ENCODE measurements at places on chromosomes 12 and 14. TPM values are rescaled to one million over a fixed set of nuclear protein-coding genes. Genes with fewer than 3 reads are reported as not detected.

The SSPN gene
- 9.8 TPM for total RNA-seq

The PRR4 gene
- 2.7 TPM for total RNA-seq

The OR6C2 gene
- total RNA-seq: not detected

The ADAM21 gene
- not detected for total RNA-seq

The TMEM52B gene
- total RNA-seq: not detected

The GYS2 gene
- not detected for total RNA-seq

The OASL gene
- total RNA-seq: 1.2 TPM

The COX8C gene
- total RNA-seq: not detected

The DNAAF2 gene
- total RNA-seq: 10.0 TPM

The RNF31 gene
- total RNA-seq: 43.9 TPM

- DNase-seq: no peak
These were observed 48.2 kb downstream of the NELL2 start for GRCh38 chr12:44827832-44828438.

DNA sequence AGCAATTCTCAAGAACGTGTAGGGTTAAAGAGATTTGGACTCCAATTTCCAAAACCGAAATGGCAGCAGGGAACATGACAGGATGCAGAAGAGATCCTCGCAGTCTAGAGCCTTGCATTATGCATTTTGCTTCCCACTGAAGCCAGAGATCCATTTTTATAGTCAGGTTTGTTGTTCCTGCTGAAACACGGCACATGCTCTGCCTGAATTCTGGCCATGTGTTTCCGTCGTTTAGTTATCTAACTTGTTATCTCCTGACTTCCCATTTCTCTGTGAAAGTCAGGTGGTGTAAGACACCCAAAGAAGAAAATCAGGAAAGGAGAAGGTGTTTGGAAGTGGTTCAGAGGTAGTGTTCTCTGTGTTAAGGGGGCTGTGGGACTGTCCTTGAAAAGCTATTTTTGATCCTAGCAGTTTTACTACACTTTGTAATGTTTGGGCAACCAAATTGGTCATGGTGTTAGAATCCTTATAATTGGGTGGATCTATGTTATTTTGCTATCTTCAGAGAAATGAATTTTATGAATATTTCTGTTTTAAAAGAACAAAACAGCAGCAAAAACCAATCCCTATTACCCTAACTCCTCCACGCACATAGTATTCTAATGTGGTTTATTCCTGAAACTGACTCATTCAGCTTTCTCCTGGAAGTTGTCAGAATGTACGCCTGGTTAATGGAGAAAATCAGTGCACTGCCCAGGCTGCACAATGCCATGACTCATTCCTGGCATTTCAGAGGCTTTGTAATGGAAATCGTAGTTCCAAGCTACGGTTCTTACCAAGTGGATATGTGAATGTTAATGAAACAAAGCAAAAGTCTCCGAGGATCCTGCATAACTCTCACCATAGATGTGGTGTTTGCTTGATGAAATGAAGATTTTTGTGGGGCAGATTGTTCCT lies 110.1 kb downstream of the SAMD4A start:
- DNase-seq: peak; percentile 94

- no peak for DNase-seq
These were observed 33.7 kb upstream of the GALNT9 start for GRCh38 chr12:132362996-132363660.

DNA sequence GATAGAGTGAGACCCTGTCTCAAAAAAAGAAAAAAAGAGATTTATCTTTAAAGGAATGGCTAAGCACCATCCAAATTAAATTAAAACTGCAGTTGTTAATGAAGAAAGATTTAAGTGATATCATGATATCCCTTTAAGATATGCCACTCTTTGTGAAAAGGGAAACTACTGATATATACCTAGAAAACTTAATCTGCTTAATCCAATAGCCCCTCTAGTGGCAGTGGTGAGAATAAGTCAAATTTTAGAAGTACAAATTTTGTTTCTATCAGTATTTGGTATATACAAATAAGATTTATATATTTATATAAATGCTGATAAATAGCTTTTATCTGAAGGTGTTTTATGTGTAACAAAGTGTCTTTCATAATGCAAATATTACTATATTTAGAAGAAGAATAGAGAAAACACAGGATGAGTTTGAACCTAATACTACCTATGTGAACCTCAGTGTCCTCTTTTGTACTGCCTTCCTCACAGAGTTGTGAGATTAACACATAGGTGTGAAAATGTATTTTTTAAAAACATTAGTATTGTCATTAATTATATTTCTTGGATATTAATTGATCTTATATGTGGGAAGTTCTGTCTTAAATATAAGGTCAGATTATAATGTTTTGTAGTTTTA lies 51.4 kb upstream of the GARIN2 start:
- DNase-seq: no peak

DNA sequence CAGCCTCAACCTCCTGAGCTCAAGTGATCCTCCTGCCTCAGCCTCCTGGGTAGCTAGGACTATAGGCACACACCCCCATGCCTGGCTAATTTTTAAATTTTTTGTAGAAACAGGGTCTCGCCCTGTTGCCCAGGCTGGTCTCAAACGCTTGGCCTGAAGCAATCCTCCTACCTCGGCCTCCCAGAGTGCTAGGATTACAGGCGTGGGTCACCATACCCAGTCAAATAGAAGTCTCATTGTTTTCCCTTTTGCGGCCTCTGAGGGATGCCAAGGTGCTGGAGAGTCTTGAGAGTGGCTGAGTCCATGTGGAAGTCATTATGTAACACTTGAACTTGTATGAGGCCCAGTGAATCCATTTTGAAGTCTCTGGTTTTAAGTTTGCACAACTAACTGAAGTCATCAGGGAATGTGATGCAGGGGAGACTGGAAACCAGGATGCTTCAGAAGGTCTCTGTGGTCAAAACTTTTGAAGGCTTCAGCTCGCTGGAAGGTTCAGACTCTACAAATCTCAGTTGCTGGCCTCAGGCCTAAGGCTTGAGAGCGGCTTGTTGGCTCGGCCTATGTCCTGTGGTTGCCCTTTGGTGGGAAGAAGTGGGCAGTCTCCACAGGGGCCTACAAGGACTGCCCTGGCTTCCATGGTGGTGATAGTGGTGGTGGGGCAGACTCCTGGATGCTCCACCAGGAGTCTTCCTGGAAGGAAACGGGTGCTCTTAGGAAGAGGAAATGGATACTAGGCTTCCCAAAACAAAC lies 29.2 kb downstream of the GALNT16 start:
- no peak for DNase-seq

DNA sequence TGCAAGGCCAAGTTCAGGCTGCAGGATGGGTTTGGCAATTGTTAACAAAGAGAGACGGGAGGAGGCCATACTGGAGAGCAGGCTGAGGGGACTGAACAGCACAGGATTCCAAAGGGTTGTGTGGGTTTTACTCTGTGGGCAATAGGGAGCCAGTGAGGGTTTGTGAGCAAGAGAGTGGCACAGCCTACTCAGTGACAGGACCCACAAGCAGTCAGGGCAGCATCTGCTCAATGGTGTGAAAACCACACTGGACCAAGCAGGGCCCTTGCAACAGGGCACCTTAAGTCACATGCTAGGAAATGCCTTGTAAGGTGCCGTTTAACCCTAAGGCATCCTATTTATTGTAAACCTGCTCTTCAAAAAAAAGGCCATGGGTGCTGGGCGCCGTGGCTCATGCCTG lies 22.0 kb downstream of the SYNE3 start:
- no peak for DNase-seq

GRCh38 chr14:68611599-68611998 lies 181.3 kb downstream of the ZFP36L1 start:
- DNase-seq: no peak

GRCh38 chr12:51717326-51717925 lies 126.4 kb downstream of the SCN8A start:
- no peak for DNase-seq

- DNase-seq: no peak
These were observed 21.3 kb upstream of the RIN3 start for GRCh38 chr14:92492258-92492657.

DNA sequence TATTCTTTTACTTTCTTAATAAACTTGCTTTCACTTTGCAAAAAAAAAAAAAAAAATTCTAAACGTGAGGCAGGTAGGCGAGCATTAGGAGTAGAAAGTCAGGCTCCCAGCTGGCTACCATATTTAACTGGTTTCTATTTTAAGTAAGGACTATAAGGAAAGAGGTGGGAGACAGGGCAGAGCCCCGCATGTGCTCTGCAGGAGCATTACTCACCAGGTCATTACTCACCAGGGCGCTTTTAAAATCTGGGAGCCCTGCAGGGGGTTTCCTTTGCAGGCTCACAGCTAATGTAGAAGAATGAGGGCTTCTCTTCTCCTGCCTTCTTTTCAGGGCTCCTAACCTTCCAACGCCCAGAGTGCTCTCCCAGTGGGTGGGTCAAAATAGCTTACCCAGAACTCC lies 14.0 kb upstream of the DPF3 start:
- no peak for DNase-seq

GRCh38 chr12:95424271-95424994 lies 49.5 kb upstream of the METAP2 start:
- no peak for DNase-seq

GRCh38 chr12:57891542-57892228 lies 45.2 kb upstream of the CTDSP2 start:
- DNase-seq: no peak

DNA sequence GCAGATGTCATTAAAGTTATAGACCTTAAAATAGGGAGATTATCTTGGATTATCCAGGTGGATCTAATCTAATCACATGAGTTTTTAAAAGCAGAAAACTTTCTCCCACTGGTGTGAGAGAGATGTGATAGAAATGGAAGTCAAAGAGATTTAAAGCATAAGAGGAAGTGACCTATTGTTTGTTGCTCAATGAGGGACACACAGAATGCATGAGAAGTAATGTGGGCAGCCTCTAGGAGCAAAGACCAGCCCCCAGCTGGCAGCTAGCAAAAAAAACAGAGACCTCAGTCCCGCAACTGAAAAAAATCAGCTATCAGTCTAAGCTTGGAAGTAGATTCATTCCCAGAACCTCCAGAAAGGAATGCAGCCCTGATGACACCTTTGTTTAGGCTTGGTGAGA lies 24.6 kb upstream of the ANP32D start:
- no peak for DNase-seq

GRCh38 chr14:19917243-19917642 lies 3.2 kb upstream of the OR4K5 start:
- DNase-seq: no peak

GRCh38 chr12:92844151-92844763 lies 84.8 kb downstream of the EEA1 start:
- DNase-seq: no peak

- no peak for DNase-seq
These were observed 227.5 kb downstream of the SSPN start for GRCh38 chr12:26422839-26423398.

DNA sequence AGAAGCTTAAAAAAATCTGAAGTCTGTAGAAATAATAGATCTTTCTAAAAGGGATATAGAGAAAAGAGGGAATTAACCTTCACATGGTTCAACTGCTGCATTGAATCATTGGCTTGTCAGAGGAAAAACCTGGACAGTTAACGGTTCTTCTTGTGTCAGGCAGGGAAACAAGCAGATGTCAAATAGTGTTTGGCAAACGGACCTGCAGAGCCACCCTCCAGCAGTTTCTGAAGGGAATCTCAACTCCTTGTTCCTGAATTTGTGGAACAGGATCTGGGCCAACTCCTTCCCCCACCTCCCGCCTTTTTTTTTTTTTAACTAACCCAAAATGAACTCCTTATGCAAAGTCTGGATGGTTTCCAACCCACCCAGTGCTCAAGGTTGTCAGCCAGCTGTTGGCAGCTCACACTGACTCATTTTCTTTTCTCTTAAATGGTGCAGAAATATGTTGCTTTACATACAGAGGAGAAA lies 187.3 kb downstream of the CAND1 start:
- DNase-seq: no peak

- no peak for DNase-seq
These were observed 44.4 kb upstream of the MED13L start for GRCh38 chr12:116321913-116322312.

- no peak for DNase-seq
These were observed 917.0 kb downstream of the LRFN5 start for GRCh38 chr14:42523666-42524065.

GRCh38 chr12:71007781-71008404 lies 87.4 kb upstream of the PTPRR start:
- DNase-seq: no peak

GRCh38 chr12:115752913-115753726 lies 524.4 kb downstream of the MED13L start:
- DNase-seq: no peak

DNA sequence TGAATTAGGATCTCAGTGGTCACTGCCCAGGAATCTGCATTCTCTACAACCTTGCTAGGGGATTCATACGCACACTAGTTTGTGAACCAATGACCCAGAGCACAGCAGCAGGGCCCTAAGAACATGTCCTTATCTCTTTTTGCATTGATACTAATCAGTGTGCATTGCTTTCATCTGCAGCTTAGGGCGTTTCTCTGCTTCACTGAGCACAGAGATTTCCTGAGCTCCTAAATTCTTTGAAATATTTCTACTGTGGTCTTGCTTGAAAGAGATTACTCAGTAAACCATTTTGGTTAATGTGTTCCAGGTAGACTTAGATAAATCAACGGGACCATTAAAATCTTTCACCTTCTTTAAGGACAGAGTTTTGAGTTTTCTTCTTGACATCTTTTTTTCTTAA lies 351.3 kb upstream of the KITLG start:
- no peak for DNase-seq

DNA sequence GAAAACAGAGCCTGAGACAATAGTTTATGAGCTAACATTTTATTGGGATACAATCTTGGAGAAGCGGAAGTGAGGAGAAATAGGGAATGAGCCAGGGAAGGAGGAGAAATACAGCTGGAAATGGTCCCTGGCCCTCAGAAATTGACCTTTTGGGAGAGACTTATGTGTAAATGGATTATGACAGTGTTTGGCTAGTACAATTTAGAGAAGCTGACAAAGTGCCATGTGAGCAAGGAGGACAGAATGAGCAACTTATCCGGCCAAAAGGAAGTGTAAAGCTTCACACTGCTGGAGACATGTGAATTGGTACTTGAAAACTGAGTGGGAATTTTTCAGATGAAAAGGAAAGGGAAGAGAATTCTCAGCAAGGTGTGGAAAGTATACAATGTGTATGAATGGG lies 2.9 kb downstream of the GLIPR1 start:
- no peak for DNase-seq

- DNase-seq: no peak
These were observed 658 bp upstream of the CEP128 start for GRCh38 chr14:80942191-80942600.

- DNase-seq: no peak
These were observed 24.5 kb downstream of the SLC17A8 start for GRCh38 chr12:100381379-100381778.

GRCh38 chr14:100063314-100063941 lies 1.8 kb upstream of the EVL start:
- DNase-seq: no peak

- no peak for DNase-seq
These were observed 258.3 kb upstream of the STXBP6 start for GRCh38 chr14:25308244-25308643.

- no peak for DNase-seq
These were observed 12.1 kb upstream of the LRTM2 start for GRCh38 chr12:1808036-1808797.

DNA sequence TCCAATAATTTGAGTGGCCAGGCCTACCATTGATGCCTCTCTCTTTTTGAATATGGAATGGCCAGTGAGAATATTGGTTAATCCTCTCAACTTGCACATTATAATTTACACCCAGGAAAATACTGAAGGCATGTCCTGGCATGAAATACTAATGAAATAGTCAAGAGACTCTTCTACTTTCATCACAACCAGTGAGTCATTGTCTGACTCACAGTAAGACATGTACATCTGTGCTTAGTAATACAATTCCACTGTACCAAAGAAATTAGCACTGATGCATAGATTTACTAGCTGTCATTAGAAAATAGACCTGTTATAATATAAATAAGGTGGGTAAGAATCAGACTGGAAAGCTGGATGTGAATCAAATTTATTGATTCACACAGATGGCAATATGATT lies 31.6 kb downstream of the KCNC2 start:
- DNase-seq: peak; percentile 23
